ENCODE measurements at places on chromosomes 1 and 21.

- no peak for DNase-seq
Measured at GRCh38 chr1:160608941-160609340, 29.6 kb upstream of the CD84 start.

DNA sequence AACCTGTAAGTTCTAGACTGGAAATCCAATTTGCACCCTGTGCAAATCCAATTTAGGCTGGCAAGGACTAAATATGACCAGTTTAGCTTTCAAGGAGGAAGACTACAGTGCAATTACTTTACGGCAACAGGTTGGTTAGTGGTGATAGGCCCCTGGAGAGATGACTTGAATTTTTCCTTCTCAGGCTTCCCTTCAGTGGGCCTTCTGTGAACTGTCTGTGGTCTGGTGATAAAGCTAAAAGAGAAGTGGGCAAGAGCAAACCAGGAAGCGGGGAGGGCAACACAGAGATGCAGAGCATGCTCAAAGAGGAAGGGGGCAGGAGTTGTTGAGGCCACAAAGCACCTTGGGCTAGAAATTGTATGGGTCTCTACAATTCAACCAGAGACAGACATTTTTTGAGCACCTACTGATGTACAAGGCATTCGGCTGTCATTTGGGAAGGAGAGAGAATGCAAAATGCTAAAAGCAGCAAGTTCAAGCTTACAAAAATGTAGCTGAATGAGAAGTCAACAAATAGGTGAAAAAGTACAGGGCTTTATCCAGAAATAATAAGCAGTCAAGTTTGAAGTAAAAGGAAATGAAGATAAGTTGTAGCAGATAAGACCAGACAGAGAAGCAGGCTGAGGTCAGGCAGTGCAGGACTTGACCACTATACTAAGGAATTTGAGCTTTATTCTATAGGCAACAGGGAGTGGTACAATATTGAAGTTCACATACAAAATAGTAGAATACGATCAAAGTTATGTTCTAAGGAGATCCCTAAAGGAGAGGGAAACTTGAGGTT lies 23.9 kb downstream of the INPP5B start:
- no peak for DNase-seq

DNA sequence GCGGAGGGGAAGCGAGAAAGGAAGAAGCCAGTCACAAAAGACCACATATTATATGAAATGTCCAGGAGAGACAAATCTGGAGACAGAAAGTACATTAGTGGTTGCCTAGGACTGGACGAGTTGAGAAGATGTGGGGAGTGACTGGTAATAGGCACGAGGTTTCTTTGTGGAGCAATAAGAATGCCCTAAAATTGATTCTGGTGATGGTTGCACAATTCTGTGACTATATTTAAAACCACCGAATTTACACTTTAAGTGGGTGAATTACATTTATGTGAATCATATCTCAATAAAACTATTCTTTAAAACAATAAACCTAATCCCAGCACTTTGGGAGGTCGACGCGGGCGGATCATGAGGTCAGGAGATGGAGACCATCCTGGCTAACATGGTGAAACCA lies 63.1 kb downstream of the ZNF281 start:
- no peak for DNase-seq

GRCh38 chr1:237712586-237713157 lies 178.1 kb downstream of the ZP4 start:
- DNase-seq = no peak

DNA sequence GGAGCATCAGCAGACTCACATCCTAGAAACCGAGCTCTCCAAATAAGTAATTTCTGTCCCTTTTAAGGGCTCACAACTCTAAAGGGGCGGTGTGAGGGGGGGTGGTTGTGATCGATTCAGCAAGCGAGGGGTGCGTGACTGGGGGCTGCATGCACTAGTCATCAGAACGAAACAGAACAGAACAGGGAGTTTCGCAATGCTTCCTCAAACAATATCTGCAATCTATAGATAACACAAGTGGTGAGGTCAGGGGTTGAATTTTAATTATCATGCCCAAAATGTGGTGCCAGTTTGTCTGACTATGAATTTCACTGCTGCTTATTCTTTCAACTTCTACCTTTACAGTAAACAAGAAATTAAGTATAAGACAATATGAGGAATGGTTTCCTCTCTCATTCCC lies 1003.0 kb upstream of the NCAM2 start:
- DNase-seq = no peak

- no peak for DNase-seq
Measured at GRCh38 chr1:6157528-6158174, 22.5 kb downstream of the CHD5 start.

All from NCI-H446 (cell line).